ENCODE measurements at places on chromosomes 4 and X.

GRCh38 chr4:135510582-135510981 lies 1309.0 kb upstream of the PABPC4L start:
- no peak for DNase-seq

DNA sequence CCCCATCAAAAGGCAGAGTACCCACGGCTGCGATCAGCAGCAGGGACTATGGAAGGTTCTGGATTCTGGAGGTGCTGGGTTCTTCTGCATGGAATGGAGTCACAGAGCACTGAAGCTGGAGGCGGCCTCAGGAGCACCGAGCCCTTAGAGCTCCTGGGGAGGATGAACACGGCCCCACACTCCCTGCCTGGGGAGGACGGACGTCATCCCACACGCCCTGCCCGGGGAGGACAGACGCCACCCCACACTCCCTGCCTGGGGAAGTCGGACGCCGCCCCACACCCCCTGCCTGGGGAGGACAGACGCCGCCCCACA lies 9.9 kb downstream of the LRPAP1 start:
- no peak for DNase-seq

DNA sequence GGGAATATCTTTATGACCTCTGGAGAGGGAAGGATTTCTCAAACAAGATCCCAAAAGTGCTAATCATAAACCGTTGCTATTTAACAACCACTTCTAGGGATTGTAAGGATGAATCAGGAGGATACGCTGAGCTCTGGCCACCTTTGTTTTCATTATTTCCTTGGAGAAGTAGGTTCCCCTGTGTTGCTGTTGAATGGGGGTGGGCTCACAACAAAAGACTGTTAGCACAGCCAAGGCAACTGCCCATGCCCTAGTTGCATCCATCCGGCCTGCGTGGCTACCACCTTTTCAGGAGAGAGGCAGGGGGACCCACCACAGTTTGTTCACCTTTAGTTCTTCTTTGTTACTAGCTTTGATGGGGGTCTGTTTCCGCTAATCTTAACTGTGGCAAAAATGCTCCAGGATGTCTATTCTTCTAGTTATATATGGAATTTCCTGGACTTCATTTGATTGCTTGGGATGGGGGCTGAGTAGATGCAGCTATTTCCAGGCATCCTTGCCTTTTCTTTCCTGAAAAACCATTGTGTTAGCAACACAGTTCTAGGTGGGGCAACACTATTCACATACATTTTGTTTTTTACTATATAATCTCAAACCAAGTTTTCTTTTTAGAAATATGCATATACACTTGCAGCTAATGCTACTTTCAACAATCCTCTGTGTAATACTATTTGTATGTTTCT lies 95.4 kb downstream of the KDR start:
- no peak for DNase-seq

- DNase-seq = no peak
These were observed 99.2 kb downstream of the SORCS2 start for GRCh38 chr4:7291372-7292114.

- DNase-seq = no peak
These were observed 54.2 kb upstream of the GRPEL1 start for GRCh38 chr4:7121866-7122653.

GRCh38 chr4:157803845-157804521 lies 368.8 kb downstream of the GASK1B start:
- DNase-seq = no peak

GRCh38 chrX:46325312-46325877 lies 219.8 kb downstream of the ZNF674 start:
- DNase-seq = no peak

DNA sequence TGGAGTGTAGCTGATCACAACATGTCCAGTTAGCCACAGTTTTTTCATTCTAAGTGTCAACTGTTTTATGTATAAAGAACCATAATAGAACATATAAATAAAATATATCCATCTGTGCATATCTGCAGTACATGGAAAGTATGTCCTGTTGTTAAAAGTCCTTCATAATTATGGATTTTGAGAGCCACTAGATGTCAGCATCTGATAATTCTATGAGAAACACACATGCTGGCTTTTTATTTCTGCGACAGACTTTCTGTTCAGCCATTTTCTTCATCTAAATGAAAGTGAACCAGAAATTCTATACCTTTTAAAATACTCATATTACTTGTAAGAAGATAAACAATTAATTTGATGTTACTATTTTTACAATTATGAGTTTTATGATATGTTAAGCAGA lies 251.5 kb downstream of the GPM6A start:
- no peak for DNase-seq

DNA sequence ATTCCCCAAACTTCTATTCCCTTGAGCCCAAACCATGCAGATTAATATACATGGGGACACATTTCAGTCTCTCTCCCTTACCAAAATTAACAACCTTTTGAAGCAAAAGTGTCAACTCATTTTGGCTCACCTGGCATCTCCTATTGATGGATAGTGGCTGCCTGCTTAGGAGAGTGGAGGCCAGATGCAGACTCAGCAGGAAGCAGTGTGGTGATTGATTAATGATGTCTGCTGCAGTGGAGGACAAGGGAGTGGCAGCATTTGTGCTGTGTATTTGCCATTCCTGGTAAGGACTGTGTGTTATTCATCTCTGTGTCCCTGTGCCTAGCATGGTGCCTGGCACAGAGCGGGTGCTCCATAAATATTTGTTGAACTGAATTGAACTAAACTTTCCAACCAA lies 590.1 kb downstream of the RAB28 start:
- DNase-seq = no peak

DNA sequence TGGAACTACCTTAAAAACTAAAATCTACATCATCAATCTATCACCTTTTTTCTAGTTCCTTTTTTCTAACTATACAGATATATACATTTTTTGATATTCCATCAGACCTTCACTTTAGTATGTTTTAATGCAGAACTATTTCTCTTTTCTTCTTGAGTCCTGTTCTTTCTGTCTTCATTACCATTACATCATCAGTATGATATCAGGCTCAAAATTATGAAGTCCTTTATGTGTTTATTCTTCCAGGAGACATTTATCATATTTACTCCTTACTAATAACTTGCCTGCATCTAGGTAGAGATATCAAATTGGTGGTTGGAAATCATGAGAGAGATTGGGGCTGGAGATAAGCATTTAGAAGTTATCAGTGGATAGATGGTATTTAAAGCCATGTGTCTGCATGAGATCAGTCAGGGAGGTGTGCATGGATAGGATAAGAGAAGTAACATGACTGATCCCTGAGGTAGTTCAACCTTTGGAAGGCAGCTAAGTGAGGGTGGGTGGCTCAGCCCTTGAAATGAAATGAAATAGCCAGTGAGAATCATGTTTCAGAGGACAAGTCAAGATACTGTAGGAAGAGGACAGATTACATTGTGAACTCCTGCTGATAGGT lies 43.1 kb downstream of the MRPL1 start:
- no peak for DNase-seq

DNA sequence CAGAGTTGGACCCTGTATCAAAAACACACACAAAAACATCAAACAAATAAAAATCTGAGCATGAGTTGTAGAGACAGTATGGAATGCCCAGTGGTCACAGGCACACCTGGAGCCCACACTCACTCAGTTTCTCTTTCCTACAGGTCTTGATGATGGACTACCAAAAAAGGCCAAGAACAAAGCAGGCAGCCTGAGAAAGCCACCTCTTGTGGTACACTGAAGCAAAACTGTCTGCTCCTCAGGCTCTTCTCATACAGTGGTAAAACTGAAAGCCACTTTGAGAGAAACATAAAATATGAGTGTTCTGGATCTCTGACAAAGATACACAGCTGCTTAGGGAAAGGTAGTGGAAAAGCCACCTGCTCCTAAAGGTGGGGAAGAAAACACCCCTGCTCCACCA lies 1206.9 kb downstream of the FSTL5 start:
- no peak for DNase-seq

DNA sequence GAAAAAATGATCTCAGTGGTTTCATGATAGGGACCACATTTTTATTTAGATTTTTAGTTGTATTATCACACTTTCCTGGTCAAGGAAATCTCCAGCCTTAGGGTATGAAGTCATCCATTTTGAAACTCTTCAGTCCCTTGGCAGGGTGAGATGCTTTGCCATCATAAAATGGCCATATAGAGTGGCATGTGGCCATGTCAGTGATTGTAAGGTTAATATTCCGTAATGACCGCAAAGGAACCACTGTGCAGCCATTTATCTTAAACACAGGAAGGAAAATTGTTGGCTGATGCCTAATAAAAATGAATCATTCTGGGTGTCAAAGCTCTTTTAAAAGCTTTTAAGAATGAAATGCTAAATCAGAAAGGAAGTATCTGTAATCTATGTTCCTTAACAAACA lies 35.6 kb downstream of the COMMD8 start:
- no peak for DNase-seq

GRCh38 chr4:176789955-176790354 lies 2.8 kb downstream of the VEGFC start:
- DNase-seq = no peak

DNA sequence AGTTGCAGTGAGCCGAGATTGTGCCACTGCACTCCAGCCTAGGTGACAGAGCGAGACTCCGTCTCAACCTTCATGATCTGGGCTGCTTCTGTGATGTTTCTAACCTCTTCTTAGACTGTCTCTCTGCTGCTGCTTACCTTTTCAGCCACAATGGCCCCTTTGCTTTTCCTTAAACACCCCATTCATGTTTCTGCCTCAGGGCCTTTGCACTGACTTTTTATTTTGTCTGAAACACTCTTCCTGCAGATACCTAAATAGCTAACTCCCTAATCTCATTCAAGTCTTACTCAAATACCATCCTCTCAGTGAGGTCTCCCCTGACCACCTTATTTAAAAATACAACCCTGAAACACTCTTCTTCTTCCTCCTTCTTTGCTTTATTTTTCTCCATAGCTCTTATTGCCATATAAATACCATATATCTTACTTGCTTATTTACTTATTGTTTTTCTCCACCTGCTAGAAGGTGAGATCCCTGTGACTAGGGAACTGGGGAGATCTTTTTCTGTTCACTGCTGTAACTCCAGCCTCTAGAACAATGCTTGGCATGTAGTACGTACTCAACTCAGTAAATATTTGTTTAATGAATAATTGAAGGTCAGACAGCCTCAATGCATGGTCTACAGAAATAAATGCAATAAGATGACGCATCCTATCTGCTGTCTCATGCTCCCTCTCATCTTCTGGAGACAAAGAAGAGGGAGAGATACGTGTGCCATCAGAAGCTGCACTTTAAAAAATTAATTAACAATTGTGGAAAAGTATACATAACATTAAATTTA lies 43.8 kb upstream of the SETD7 start:
- DNase-seq = no peak

- no peak for DNase-seq
These were observed 325.9 kb downstream of the NR3C2 start for GRCh38 chr4:148116264-148116663.

GRCh38 chrX:6384371-6384770 lies 150.5 kb downstream of the VCX3A start:
- DNase-seq = no peak

DNA sequence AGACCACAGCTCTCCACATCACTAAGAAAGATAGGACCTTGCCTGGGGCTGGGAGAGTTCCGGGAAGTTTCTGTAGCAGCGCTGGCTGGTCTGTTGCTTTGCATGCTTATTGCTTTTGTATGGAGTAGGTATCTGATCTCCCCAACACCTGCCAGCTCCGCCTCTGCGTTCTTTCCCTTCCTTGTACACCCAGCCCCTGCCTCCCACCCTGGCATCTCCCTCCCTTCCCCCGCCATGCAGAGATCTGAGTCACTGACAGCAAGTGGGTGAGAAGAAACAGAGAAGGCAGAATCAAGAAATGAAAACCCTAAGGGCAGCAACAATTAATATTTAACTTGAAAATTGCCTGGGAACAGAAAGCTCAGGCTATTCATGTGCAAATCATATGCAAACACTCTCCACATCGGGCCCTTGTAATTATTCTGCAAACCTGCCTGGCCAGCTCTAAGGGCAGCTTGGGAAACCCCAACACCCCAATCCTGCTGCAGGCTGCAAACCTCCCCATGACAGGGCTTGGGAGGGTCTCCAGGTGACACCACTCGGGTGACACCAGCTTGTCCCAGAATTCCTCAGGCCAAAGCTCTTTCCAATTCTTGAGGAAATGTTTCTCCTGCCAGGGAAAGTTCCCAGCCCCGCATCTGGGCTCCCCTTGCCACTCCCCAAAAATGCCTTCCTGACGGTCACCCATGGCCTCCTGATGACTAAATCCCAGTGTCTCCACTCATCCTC lies 257.2 kb downstream of the FBXW7 start:
- DNase-seq = no peak

DNA sequence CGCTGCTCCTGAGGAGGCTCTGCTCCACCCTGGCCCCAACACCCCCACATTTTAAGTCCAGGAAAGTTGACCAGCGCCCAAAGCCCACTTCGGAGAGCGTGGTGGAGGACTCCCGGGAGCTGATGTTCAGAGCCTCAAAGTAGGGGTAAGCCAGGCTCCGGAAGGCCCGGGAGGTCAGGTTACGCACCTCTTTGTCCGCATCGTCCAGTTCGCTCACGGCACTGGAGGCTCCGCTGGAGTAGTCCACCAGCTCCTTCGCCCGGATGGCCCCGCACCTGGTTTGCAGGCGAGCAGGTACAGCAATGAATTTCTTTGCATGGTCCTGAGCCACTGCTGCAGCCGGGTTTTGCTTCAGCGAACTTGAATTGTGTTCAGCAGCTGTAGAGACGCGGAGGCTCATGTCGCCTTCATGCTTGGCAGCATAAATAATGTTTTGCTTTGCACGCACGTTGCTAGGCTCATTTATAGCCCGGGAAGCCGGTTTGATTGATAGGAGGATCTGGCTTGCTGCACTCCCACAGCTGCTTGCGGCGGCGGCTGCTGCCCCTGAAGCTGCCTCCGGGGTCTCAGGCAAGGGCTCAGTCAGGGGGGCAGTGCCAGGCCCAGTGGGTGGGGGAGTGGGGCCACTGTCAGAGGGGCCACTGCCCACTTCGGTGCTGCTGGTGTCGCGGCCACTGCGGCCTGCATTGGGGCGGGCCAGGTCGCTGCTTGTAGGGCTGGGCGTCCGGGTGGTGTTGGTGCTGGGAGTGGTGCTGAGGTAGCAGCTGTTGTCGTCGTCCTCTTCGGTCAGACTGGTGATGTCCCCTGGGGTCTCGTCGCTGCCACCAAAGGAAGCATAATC lies 4.8 kb downstream of the C4orf54 start:
- DNase-seq = no peak

- DNase-seq = no peak
These were observed 5.5 kb upstream of the ATP2B3 start for GRCh38 chrX:153511784-153512500.
